NCI-H460 (cell line): ENCODE measurements at places on chromosomes 2 and 18. TPM values are rescaled to one million over a fixed set of nuclear protein-coding genes. Genes with fewer than 3 reads are reported as not detected.

GRCh38 chr2:162174746-162175145 is 22.7 kb upstream of the GCG start:
- no peak for DNase-seq

DNA sequence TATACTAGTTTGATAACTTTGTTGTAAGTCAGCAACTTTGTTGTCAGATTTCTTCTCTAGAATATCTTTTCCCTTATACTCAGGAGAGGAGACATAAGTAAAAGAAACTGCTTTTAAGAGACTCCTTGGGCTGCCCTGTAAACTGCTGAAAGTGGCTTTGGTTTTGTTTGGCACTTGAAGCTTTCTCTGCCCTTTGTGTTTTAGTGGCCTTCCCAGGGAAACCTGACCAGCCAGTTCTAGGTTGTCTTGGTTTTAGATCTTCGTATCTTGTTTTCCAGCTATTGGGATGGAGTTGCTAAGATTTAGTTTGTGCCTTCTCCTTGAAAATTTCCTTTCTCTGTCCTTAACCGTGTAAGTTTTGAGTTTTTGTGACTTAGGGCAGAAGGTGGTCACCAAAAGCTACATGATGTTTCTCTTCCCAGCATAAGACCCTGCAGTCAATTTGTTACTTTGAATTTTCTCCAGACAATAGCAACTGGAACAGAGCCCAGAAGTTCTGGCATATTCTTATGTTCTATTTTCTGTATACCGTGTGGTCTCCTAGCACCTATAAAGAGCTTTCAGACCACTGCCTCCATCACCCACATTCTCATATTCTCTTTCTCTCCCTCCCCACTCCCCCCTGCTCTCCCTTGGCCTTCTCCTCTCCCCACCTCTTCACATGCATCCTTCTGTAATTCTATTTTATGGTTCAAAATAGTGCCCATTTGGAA is 81.1 kb downstream of the BOLA3 start:
- no peak for DNase-seq

DNA sequence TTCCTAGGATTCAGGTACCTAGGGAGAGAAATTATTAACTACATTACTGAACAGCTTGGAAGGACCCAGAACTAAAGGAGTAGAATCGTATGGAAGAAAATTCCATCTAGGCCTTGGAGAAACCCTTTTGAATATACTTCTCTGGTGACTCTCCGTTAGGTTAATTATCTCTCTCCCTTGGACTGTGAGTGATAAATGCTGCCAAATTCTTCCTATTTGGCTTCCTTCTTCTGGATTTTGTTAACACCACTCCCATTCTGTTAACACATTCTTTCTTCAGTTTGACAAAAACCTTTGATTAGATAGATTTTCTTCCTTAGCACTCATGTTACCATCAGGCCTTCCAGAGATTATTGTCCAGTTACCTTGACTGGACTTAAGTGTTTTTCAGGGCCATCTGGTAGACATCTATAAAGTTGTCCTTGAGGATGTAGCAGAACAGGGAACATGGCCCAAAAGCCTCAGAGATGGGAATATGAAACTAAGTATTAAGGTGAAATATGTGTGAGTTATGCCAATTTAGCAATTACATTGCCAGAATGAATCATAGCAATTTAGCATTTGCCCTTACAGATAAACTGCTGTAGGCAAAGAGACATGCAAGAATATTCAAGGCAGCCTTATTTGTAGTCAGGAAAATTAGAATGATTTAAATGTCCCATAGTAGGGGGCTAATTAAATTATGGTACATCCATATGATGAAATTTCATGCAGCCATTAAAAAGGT is 6.7 kb downstream of the CYP27A1 start:
- no peak for DNase-seq

DNA sequence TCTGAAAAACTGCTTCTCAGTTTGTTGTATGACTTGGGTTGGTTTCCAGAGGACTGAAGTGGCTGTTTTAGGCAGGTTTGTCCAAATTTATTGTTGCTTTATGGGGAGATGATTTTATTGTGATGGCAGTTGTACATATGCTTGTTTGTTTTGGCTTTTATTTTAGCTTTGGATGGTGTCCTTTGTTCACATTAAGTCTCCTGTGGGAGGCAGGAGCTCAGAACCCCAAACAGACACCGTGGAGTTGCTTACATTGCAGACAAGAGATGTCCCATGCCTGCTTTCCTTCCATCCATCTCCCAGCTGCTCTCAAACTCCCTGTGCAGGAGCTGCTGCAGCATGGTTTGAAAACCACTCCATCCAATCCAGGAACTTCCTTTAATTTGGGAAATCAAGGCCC is 414.7 kb downstream of the LPIN1 start:
- DNase-seq, result no peak

The MFSD2B gene
- total RNA-seq, result 0.17 and 0.63 TPM in 2 replicates

DNA sequence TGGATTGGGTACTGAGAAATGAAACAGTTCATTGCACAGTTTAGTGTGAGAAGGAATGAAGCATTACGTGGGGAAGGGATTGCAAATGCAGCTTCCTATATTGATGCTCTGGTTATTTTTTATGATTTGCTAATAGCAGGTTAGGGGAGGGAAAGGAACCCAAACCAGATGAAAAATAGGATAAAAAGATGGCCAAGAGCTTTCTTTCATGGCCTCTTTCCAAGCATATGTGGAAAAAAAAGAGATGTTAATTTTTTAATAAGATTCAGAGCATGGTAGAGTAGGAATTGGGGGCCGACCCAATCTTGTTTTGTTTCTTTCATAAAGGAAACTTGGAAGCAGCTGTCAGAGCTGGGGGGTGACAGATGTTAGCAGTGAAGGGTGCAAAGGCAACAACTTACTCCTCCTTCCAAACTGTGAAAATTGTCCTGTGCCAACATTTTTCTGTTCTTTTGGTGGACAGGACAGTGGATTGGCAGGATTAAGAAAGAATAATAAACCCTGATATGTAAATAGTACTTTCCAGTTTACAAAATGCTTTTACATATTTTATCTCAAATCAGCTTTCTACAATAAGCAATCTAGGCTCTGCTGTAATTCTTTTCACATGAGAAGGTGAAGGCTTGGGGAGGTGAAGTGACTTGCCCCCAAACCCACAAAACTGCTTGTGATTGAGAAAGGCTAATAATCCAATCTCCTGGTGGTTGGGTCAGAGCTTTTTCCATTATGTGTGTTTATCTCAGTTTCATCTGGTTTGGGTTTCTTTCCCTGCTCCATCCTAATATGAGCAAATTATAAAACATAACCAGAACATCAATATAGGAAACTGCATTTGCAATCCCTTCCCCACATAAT is 270.1 kb downstream of the ETAA1 start:
- no peak for DNase-seq

- DNase-seq, result no peak
These were observed 5.6 kb downstream of the CCT4 start for GRCh38 chr2:61882850-61883249.

The ARHGAP28 gene
- total RNA-seq, result 0.94 and 1.6 TPM in 2 replicates

The MTCL1 gene
- total RNA-seq, result 27.0 TPM in 2 replicates

The SULT1C2 gene
- not detected in 2 replicates for total RNA-seq

The DIS3L2 gene
- total RNA-seq, result 23.1 and 26.0 TPM in 2 replicates
